ENCODE measurements at places on chromosomes 3 and 15.

DNA sequence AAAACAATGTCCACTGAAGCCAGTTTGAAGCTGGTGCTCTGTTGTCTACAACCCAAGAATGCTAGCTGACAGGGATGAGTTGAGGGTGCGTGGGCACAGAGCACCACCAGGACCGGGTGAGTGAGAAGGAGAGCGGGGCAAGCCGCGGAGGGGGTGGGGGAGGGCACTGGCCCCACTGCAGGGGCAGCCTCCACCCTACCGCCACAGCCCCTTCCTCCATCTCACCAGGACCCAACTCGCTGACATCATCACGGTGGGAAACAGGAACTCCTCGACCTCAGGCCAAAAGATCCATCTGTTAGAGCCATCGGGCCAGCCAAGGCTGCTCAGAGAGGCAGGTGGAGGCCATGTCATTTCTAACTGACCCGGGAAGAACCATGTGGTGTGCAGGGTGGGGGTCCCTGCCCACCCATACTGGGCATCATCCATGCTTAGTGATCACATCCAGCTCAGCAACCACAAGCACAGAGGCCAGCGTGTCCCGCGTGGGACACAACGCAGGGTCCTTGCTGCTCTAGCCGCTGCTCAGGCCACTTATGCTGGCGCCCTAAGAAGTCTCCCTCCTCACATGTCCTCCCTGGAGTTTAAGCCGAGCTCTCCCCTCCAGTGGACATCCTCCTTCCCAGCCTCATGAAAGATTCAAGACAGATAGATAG lies 57.6 kb upstream of the GATA2 start:
- DNase-seq, result no peak

- no peak for DNase-seq
Measured at GRCh38 chr3:14859880-14860279, 41.1 kb downstream of the FGD5 start.

GRCh38 chr3:23747841-23748240 lies 57.9 kb upstream of the UBE2E1 start:
- no peak for DNase-seq

- no peak for DNase-seq
Measured at GRCh38 chr15:72451224-72451623, 22.9 kb upstream of the ARIH1 start.

- no peak for DNase-seq
Measured at GRCh38 chr3:194732617-194733016, 46.9 kb downstream of the FAM43A start.

DNA sequence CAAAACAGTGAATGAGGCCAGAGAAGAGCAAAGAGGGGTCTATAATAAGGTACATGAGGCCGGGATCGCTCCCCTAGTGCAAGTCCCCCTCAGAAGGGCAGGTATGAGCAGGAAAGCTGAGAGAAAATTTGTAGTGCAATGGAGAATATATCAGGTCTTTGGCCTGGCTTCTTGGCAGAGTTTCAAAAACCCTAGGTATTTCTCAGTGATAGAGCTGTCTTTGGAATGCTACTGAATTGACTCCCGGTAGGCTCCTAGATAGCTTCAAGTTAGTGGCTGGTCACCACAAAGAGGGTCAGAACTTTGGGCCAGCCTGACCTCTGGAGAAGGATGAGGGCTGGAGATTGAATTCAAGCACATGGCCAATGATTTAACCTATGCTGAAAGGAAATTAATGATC lies 30.6 kb upstream of the OXTR start:
- no peak for DNase-seq

DNA sequence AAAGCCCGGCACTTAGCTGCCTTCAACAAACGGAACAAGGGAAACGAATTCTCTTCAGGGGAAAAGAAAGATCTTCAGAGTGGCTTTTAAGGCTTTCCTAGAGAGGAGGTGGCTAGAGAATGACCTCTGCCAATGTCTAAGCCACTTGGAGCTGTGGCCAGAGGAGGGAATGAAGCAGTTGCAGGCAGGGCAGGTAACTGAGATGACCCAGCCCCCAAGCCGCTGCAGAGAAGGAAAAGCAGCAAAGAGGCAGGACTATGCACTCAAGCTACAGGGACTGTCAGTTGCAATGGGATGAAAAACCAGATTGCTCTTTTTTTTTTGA lies 113.5 kb downstream of the SEC22A start:
- DNase-seq, result no peak

All from SK-N-SH (cell line).